ENCODE measurements at places on chromosomes 13 and 19.

DNA sequence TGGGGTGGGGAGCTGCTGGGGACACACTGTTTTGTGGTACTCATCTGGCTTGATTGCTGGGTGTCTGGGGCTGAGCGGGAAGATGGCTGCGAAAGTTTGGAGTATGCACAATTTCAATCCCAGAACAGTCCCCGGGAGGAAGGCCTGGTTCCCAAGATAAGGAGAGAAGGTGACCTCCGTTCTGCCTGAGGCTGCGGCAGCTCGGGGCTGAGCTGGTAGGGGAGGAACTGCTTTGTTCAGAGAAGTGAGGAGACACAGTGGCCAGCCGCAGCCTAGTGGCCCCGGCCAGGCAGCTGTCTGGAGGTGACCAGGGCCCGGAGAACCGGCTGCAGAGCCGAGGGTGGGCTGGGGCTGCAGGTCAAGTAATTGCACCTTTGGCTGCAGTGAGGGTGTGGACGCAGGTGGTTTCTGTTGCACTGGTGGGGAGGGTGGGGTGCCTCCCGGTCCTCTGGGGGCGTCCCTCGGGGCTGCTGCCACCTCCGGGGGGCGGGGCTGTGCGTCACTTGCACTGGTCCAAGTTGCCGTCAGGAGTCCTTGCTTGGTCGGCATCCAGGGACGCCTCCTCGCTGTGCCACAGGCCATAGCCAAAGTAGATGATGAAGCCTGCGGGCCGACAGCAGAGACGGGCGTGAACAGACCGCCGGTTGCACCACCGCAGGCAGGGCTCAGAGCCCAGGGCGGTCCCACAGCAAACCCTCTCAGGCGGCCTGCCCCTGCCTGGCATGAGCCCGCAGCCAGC, 81.3 kb downstream of the SLC7A1 start:
- DNase-seq = no peak

DNA sequence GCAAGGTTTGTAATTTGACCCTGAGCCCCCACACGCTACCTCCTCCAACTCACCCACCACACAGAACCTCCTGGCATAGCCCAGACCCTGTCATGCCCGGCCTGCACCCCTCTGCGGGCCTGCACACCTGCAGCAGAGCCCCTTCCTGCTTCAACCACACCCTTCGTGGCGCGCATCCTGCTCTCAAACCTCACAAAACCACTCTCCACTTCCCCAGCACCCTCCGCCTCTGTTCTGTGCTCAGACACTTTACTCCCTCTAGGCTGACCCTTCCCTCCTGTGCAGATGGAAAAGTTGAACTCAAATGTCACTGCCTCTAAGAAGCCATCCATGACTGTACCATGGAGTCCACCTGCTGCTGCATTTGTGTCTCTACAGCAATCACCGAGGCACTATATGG, 28.5 kb downstream of the FAAP24 start:
- DNase-seq = no peak

- DNase-seq = no peak
Measured at GRCh38 chr13:49594576-49594975, 9.2 kb upstream of the RCBTB1 start.

- DNase-seq = no peak
Measured at GRCh38 chr13:43196086-43196621, 172.8 kb downstream of the DNAJC15 start.

DNA sequence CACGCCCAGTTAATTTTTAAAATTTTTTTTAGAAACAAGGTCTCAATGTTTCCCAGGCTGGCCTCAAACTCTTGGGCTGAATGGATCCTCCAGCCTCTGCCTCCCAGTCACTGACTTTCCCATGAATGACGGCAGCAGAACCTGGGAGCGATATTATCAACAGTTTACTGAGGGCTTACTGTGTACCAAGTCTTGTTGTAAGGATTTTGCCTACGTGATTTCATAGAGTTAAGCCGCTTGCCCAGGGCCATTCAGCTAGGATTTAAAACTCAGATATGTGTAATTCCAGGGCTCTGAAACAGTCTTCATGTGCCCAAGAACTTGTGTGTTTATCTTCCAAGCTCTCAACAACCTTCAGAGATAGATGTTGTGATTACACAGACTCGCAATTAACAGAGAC, 6.0 kb upstream of the KXD1 start:
- DNase-seq = no peak

DNA sequence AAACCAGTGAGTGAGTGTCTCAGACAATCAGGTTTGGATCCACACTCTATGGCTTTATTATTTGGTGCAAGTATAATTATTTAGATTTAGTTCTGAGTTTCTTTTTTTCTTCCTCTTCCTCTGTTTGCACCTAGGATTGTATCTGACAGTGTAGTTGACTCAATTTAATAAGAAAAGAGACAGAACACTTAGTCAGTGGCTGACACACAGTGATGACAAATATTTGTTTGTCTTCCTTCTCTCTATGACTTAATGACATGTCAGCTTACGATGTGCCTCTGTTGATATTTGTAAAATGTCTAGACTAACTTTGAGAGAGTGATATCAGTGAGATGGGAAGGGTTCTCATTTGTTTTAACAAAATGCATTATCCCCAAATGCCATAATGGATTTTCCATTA, 129.5 kb upstream of the SLC10A2 start:
- DNase-seq = no peak

- no peak for DNase-seq
Measured at GRCh38 chr13:88112526-88112925, 441.4 kb downstream of the SLITRK5 start.

DNA sequence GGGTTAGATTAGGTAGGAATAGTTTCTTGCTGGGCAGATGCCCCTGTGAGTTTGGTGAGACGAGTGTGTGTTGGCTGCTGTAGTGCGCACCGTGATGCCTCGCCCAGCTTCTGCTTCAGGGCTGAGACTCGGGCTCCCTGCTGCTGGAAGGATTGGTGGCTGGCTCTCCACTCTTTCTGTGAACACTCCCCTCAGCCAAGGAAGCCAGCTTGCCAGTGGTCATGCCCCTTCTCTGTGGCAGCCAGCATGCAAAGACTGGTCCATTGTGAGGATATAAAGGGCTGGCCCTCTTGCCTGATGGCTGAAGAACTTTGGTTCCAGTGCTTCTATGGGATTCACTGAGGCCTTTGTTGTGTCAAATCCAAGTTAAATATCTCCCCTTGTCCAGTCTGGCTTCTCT, 2.9 kb upstream of the HTR2A start:
- no peak for DNase-seq

DNA sequence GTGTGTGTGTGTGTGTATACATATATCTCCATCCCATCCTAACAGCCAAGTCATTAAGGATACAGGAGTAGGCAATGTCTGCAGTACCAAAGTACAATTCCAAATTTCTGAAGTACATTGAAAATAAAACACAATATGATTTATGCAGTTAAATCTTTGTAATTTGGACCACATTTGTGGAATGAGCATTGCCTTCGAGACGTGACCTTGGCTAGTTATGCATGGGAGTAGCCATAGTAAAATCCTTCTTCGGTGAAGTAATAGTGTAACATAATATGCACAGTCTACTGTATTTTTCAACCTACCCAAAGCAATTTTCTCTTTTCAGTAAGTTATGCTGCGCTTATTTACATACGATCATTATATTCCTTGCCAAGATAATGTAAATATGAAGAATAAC, 665.7 kb upstream of the GPC6 start:
- DNase-seq = no peak

DNA sequence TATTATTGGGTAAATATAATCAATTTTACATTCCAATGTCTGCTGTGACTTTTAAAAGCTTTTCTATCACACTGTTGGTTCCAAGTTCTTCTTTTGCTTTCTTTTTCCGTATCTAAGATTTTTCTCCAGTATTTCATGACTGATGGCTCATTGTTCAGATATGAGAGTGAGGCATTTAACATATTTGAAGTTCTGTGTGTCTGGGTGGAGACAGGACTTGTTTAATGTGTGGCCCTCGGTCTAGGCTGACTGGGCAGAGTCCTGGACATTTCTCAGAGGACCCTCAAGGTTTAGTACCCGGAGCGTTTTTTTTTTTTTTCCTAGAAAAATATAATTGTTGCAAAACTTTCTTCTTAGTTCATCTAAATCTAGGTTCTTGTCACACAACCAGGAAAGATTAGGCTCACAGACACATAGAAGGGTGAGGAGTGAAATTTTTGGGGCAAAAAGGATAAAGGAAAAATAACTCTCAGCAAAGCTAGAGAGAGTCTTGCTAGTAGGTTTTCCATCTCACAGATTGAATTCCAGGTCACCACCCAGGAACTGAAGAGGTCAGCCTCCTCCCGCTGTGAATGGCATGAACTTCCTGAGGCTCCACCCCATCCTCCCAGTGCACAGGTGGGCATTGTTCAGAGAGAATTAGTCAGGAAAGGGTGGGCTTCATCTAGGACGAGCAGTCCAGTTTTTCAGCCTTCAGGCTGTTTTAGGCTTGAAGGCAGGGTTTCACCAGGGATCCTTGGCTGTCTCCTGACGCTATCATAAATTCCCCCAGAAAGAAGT, 1002.4 kb upstream of the PCDH9 start:
- DNase-seq = no peak

- no peak for DNase-seq
Measured at GRCh38 chr19:40542202-40542859, 34.3 kb upstream of the SHKBP1 start.

DNA sequence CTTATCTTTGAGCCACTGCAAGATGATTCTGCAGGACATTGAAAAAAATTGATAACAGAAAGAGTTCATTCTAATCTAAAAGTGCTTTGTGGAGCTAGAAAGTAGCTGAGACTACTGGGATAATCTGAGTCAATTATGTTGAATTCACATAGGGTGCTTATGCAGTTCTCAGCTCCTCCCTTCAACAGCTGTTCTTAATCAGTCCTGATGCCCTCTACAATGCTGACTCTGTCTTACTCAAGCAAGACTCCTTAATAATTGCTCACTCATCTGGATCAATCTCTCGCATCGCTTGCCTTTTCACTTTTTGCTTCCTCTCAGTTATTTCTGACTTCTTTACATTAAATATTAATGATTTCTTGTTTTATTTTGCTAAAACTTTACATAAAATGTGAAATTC, 182.1 kb downstream of the PCDH17 start:
- DNase-seq = no peak

DNA sequence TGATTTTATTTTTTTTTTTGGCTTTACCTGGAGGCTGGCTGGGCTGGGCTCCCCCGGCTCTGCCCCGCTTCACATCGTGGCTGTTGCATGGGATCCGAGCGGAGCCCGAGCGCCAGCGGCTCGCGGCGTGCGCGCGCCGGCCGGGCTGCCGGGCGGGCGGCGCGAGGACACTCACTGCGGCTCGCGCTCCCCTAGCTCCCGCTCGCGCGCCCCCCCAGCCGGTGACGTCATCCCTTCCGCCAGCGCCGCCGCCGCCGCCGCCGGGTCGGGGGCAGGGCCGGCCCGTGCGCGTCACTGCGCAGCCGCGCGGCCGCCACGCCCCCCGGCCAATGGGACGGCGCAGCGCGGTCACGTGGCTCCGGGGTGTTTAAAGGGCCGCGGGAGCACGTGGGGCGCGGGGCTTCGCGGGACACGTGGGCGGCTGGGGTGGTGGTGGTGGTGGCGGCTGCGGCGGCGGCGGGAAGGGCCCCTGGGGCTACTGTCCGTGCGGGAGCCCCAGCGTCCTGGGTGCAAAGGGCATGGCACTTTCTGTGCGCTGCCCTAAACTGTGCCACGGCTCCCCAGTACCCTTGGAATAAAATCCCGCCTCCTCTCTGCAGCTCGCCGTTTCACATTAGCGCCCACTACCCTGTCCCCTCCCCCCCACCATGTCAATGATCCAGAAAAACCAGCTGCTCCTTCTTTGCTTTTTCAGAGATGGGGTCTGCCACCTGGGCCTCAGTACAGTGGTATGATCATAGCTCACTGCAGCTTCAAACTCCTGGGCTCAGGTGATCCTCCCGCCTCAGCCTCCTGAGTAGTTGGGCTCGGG, at the start of gene PTPRS:
Gene PTPRS (minus strand): TSS at position 176 of the 811 bp plus-strand sequence. CDS start 54,672 bp downstream, outside the sequence.
- peak; percentile 36 for DNase-seq

DNA sequence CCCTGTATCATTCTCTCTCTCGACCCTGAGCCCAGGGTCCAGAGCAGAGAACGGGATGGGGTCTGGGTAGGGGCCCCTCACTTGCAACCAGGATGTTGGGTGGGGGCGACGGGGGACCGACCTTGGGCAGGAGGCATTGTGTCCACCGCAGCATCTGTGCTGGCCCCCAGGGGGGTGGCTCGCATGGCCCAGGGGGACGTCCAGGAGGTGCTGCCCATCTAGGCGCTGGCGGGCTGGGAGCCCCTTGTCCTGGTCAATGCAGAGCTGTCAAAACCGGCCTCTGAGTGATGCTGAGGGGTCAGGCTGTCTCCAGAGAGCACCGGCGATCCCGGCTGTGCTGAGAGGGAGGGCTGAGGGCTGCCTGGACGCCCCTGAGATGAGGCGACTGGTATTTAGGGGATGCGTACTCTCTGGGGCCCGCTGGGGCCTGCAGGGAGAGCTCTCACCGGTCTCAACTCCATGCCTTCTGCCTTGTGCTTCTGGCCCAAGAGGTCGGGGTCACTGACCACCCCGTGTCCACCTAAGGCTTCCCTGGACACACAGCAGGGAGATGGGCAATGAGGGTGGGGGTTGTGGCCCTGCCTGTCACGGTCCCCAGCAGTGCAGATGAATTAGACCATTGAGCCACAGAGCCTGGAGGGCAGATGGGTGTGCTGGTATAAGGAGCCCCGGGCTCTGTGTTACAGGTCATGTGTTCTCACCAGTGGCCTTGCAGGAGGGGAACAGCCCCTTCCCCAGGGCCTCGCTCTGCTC, 8.6 kb downstream of the RPS9 start:
- peak; percentile 8 for DNase-seq

DNA sequence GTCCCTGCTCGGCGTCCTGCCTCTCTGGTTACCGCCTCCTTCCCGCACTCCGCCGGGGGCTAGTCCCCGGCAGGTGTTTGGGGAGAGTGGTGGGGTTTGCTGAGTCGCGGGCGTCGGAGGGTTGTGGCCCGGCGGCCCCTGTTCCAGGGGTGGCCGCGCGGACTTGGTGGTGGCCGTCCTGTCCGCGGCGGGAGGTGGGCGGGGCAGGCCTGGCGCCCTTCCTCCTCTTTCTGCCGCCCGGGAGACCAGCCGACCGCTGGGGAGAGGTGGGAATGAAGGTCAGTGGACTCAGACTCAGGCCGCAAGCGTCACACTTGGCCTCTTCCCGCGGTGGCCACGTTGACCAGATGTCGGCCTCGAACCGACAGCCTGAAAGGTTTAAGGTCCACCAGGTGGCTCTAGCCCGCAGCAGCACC, 61.8 kb downstream of the ZNF723 start:
- DNase-seq = no peak

GRCh38 chr19:49009828-49010227, 7.1 kb downstream of the LHB start:
- DNase-seq = no peak

GRCh38 chr13:46010148-46010547, 42.4 kb downstream of the ZC3H13 start:
- no peak for DNase-seq

- DNase-seq = no peak
Measured at GRCh38 chr19:47754206-47755064, 9.1 kb downstream of the NOP53 start.

Measured in inflammatory macrophage (primary cell).